ENCODE measurements at places on chromosomes 12 and 14.
A peak's percentile ranks its signal among the peaks of the same experiment; 100 is the strongest.

DNA sequence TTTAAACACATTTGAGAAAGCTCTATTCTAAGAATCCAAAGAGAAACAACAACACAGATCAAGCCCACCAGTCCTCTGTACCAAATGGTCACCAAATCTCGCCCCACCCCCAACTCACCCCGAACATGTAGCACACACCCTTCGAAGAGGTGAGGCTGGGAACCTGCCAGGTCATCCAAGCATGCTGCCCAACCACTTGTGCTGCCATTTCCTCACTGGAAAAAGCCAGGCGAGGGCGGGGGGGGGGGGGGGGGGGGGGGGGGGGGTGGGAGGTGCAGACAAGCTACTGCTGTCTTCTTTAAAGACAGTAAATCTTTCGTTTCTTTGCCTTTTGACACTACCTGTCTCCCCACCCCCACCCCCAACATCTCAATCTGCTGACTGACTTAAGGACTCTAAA lies 59.9 kb downstream of the SETD3 start:
- no peak for DNase-seq

DNA sequence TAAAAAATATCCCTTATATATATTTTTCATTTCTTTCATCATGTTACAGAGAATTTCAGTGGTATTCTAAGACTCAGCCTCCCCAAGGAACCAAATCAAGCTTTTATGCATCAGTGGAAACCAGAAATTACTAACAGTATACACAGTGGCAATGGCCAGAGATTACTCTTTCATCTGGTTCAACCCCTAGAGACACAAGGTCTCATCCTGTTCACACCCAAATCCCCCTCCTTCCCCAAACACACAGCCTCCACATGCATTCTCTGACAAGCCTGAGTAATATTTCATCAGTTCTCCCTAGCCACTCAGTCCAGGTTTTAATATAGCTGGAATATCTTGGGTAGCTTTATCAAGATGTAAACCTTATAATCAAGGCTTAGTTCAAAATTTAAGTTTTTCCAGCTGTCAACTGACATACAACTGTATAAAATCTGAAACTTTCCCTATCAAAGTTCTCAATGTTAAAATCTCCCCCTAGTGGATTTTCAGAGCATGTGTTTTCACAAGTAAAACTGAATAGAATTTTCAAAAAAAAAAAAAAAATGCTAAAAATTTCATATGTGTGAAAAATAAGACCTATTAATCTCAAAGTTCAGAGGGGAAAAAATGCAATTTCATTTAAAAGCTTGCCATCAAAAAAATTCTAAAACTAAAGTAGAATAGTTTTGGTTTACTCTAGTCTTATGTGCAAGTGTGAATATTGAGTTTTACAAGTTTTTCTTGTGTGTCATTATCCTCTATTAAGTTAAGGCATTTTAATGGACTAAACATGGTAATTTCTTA lies 10.5 kb upstream of the SSTR1 start:
- DNase-seq: no peak

DNA sequence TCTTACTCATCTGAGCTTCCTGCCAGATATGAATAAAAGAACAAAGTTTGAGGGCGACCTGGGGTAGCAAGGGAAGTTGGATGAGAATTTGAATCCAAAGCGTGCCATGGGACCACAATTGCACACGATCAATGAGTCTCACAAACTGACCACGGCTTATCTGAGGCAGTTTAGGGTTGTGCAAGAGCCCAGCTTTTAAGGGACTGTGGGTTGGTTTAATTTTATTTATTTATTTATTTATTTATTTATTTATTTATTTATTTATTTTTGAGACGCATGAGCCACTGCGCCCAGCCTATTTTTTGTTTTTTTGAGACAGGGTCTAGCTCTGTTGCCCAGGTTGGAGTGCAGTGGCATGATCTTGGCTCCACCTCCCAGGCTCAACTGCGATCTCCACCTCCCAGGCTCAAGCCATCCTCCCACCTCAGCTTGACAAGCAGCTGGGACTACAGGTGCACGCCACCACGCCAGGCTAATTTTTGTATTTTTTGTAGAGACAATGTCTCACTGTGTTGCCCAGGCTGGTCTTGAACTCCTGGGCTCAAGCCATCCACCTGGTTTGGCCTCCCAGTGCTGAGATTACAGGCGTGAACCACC lies 1.1 kb downstream of the AMDHD1 start:
- DNase-seq: no peak

DNA sequence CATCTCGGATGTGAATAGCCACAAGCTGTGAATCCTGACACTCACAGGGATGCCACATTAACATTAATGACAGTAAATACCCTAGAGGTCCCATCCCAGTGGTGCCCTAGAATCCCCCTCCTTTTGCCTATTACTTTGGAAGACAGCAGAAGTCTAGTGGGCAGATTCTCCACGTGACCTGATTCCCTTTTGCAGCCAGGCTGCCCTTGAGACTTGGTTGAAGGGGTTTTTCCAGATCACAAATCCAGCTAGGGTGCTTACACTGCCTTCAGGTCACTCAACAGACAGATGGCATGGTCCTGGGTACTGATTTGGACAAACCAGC lies 8.7 kb downstream of the HDAC7 start:
- DNase-seq: no peak

GRCh38 chr12:56521590-56522371 lies at the start of gene RBMS2:
Gene RBMS2 (plus strand): TSS chr12:56521820. CDS start chr12:56522024, 204 bp downstream.
- peak; percentile 65 for DNase-seq

- DNase-seq: no peak
These were observed 256.1 kb downstream of the NAV3 start for GRCh38 chr12:78086553-78087362.

GRCh38 chr12:28799348-28799747 lies 349.7 kb upstream of the FAR2 start:
- no peak for DNase-seq

DNA sequence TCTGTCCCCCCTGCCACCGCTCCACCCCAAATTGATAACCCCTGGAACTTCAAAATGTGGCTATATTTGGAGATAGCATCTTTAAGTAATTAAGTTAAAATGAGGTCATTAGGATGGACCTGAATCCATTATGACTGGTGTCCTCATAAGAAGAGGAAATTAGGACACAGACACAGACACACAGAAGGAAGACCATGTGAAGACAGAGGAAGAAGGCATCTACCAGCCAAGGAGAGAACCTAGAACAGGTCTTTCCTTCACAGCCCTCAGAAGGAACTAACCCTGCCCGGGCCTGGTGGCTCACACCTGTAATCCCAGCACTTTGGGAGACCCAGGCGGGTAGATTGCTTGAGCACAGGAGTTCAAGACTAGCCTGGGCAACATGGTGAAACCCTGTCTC lies 3.6 kb upstream of the HRK start:
- DNase-seq: no peak

- no peak for DNase-seq
These were observed 19.6 kb downstream of the ACVR1B start for GRCh38 chr12:51970904-51971646.

- peak; percentile 65 for DNase-seq
These were observed 102.1 kb downstream of the FIGNL2 start for GRCh38 chr12:51746416-51746815.

- no peak for DNase-seq
These were observed 214.7 kb downstream of the PDZRN4 start for GRCh38 chr12:41402801-41403200.

DNA sequence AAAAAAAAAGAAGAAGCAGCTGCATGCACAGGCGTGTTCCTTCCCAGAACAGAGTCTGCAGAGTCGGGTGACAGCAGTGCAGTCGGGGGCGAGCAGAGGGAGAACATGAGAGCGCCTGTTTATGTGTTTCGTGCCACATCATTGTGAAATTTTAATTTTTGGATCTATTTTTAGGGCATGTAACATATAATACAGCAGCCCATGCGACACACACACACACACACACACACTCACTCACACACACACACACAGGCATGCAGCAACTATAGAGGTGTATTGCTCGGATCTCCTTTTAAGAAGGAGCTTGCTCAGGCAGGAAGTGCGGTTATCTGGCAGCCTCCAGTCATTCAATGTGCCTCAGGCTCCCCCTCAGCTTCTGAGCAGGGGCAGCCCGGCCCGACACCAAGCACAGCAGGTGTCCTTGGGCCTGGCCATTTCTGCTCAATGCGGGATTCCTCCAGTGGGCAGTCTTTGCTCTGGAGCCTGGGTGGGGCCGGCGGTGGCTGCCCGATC lies 71.8 kb downstream of the ZNF664 start:
- peak; percentile 69 for DNase-seq

- no peak for DNase-seq
These were observed 12.3 kb upstream of the CSAD start for GRCh38 chr12:53193040-53193439.

DNA sequence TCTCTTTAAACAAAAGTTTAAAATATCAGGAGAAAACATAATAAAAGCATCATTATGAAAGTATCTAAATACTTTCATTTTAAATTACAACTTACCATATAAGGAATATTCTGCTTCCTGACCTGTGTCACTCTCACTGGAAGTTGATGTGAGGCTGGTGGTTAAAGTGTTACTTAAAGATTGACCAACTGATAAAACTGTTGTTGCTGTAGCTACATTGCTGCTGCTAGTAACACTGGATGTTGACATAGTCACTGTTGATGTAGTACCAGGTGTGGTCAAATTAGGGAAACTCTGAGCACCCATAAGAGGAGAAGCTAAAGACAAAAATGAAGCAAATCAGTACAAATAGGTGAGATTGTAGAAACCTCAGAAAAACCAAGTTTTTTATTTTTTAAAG lies 79.9 kb downstream of the HECTD1 start:
- no peak for DNase-seq

DNA sequence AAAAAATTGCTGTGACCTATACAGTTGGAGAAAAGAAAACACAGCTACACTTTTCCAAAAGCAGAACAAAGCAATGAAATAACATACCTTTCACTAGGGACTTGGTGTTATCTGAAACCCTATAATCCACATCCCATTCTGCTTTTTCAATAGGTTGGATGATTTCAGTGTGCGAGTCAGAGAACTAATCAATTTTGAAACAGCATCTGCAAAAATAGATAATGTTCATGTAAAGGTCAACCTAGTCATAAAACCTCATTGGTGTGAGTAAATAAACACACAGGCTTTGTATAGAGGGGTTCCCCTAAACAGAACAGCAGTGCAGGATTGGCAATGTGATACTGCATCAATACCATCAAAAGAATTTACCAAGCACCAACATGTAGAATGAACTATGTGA lies 173.0 kb upstream of the G2E3 start:
- DNase-seq: no peak

- no peak for DNase-seq
These were observed 28.0 kb downstream of the NUAK1 start for GRCh38 chr12:106110626-106111300.

- DNase-seq: no peak
These were observed 277.9 kb upstream of the E2F7 start for GRCh38 chr12:77343291-77343690.
